ENCODE measurements at places on chromosomes 12 and 14.

GRCh38 chr14:102050625-102051024 lies 36.2 kb downstream of the HSP90AA1 start:
- DNase-seq: no peak

DNA sequence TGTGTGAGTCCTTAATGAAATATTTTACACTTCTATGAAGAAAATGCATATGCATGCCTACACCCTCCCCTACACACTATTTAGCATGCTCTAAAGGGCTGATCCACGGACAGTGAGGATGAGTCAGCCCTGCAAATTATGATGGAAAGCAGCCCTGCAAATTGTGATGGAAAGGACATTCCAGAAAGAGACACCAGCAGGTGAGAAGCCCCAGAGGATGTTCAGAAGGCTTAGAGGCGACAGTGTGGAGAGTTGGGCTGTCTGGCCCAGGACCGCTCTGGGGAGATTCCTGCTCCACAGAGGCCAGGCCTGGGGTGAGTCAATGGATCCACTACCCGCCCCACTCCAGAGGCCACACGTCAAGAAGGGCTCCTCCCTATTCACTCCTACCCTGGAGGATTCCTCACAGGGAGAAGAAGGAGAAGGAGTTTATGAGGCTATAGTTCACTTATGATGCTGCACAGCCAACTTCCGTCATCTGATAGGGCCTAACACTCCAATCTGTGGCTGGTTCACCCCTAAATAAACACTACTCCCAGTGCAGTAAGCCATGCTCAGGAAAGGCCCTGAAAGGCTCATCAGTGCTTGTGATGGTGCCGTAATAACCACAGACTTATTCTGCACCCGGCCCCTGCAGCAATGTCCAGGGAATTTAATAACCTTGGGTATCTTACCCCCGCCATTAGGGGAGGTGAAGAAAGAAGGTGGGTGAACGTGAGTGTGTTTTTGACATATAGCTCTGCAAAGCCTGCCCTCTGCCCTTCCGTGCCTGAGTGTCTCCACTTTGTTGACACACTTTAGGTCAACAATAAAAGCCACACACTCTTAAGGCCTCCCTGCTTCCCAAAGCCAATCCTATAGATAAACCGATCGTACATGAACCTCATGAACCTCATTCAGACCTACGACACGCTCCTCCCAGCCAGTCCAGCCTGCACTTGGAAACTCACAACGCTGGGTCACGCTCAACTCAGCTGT lies 46.4 kb downstream of the CLMN start:
- DNase-seq: no peak

DNA sequence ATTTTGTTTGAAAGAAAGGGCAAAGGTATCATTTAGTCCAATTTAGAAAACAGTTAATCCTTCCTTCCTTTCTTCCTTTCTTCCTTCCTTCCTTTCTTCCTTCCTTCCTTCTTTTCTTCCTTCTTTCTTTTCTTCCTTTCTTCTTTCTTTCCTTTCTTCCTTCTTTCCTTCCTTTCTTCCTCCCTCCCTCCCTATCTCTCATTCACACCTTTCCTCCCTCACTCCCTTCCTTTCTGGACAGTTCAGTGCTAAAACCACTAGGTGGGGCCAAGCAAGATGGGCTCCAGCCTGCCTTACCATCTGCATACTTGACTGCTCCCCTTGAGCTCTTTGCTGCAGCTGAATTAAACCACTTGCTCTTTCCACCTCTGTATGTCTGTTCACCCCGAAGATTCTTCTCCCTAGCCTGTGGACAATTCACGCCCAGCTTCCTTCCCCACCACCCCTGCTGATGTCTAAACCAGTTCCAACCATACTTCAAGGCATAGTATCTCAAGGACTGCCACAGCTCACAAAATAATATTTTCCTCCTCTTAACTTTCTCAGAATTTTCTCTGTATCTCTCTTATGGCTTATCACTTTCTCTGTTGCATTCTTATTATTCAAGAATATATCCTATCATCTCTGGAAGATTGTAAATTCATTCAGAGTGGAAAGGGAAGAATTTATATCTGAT lies 78.0 kb downstream of the DBX2 start:
- DNase-seq: no peak

- DNase-seq: no peak
Observed at GRCh38 chr14:83147006-83147405, 1613.4 kb upstream of the SEL1L start.

DNA sequence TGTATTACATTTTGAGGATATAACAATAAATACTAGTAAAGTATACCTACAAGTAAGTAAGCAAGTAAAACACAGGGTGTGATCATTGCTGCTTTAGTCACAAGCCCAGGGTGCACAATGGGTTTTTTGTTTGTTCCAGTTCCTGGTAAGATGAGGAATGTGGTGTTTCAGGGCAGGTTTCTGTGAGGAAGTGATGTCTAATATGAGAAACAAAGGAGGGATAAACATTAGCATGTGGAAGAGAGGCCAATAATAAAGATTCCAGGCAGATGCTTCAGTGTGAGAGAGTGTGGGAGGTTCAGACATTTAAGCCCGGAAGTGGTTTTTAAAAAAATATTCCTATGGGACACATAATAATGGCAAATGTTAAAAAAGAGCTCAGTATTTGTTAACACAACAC lies 808.1 kb upstream of the USP15 start:
- DNase-seq: no peak

DNA sequence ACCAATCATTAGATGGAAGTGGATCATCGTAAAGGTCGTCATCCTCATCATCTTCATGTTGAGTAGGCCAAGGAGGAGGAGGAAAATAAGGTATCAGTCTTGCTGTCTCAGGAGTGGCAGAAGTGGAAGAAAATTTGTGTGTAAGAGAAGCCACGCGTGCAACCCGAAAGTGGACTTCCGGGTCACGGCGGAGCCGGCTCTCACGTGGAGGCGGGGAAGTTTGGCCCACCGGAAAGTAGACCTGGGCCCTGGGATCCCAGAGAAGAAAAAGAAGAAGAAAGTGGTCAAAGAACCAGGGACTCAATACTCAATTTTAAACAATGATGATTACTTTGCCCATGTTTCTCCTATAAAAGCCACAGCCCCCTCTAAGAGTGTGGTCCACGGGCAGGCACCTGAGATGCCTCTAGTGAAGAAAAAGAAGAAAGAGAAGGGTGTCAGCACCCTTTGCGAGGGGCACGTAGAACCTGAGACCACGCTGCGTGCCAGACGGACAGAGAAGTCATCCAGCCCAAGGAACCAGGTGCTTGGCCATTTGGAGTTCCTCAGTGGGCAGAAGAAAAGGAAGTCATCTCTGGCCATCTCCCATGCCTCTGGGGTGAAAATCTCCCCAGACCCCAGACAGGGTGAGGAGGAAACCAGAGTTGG lies 365.8 kb downstream of the BCAT1 start:
- DNase-seq: no peak

DNA sequence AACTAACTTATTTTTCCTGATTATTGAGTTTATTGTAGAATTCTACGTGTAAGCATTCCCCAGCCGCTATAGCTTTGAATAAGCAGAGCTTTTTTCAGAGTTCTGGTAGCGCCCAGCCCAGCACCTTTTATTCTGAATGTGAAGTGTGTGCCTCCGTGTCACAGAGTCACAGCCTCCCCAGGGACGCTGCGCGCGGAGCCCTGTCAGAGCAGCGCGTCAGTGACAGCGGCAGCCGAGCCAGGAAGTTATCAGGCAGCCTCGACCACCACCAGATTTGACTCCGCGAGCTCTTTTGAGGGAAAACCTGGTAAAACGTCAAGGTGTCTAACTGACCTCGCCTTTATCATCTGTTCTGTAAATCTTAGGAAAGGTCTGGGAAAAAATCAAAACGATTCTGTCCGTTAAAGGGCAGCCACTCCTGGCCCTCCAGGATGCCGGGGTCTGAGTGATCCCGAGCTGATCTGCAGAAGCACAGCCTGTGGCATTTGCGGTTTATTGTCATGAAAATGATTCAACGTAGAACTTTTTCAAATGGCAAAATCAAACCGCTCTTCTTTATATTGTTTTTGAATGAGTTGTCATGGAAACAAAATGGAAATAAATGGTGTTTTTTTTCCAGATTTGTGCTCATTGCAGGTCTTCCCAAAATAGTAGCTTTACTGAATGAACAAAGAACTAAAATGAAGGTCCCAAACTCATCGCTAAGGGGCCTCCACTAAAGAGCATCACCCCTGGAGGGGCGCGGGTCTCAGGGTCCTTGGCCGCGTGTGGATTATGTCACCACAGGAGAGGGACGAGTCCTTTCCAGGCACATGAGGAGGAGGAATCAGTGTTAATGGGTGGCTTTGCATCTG lies 43.1 kb upstream of the MMP17 start:
- DNase-seq: no peak

DNA sequence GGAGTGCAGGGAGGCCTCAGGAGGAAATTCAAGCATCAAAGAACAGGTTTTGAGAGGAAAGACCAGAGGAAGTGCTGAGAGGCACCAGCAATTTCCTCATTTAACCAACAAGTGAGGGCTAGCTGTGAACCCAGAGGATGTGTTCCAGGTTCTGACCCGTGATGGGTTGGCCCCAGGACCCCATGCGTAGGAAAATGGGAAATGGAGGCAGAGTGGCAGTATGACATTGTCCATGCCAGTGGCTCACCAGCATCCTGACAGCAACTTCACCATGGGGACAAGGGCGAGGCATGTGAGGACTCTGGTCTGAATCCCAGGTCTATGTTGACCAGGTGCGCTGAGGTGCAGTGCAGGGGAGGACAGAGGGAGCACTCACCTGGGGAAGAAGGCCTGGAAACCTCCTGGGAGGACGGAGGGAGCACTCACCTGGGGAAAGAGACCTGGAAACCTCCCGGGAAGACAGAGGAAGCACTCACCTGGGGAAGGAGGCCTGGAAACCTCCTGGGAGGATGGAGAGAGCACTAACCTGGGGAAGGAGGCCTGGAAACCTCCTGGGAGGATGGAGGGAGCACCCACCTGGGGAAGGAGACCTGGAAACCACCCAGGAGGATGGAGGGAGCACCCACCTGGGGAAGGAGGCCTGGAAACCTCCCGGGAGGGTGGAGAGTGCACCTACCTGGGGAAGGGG lies 6.7 kb upstream of the CACNA2D4 start:
- DNase-seq: no peak

GRCh38 chr12:15600223-15600935 lies 188.8 kb downstream of the EPS8 start:
- no peak for DNase-seq

DNA sequence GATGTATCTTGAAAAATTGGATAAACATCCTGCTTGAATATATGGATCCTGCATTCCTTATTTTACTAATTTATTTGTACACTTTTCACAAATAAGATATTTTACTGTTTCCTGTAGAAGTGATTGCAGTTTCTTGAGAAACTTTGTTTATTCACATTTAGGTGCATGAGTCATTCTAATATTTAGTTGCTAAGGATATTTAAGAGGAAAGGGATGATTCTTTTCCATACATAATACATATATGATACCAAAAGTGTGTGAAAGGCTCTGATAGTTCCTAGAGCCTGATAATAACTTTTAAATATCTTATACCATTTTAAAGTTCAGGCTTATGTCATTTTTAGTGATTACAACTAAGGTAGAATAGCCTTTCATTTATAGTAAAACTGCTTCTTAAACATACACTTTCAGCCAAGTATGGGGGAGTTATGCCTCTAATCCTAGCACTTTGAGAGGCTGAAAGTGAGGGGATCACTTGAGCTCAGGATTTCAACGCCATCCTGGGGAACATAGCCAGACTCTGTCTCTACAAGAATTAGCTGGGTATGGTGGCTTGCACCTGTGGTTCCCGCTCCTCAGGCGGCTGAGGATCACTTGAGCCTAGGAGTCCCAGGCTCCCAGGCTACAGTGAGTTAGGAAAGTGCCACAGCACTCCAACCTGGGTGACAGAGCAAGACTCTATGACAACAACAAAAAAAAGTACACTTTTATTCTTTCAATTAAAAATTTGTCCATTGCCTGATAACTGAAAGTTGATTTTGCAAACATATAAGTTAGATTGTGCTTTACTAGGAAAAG lies 262.6 kb upstream of the LRIG3 start:
- DNase-seq: no peak

DNA sequence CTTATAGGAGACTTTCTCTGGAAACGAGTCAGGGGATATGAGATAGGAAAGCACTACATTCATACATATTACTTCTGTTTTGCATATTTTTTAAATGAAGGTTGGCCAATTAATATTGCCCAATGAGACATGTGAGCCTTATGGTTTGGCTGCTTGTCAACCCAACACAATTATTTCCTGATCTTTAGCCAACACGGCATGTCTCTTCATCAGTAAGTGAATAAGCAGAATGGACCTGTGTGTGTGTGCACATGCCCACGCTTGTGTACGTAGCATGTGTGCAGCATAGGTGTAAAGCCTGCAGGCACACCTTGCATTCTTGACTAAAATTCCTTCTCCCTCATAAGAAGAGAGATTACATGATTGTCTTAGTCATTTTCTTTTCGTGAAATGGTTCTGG lies 88.3 kb downstream of the STON2 start:
- no peak for DNase-seq

- no peak for DNase-seq
Observed at GRCh38 chr12:5487948-5488625, 56.2 kb downstream of the NTF3 start.

GRCh38 chr12:32051511-32052211 lies 55.0 kb upstream of the BICD1 start:
- no peak for DNase-seq

DNA sequence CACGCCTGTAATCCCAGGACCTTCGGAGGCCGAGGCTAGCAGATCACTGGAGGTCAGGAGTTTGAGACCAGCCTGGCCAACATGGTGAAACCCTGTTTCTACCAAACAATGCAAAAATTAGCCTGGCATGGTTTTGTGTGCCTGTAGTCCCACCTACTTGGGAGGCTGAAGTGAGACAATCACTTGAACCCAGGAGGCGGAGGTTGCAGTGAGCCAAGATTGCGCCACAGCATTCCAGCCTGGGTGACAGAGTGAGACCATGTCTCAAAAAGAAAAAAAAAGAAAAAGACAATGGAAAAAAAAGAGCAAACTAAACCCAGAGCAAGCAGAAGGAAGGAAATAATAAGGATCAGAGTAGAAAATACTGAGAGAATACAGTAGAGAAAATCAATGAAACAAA lies 5.4 kb downstream of the CHURC1 start:
- no peak for DNase-seq

DNA sequence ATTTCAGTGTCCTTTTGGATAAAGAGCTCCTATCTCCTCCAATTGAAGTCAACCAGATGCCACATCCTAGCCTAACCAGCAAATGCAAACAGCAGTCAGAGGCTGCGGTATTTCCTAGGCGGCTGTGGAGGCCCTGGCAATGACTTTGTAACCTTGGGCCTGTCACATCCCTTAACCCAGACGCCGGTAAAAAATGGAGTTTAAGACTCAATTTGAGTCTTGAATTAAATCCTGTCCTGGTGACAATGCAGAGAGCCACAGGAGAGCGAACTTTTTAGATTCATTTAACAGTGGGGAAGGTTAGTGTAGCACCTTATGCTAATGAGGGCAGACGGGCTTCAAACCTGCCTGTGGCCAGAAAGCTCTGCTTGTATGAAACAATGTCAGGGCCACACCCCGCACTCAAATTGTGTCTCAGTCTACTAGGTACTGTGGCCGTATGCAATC lies 1.3 kb downstream of the C12orf75 start:
- DNase-seq: no peak

- no peak for DNase-seq
Observed at GRCh38 chr14:61636291-61636690, 59.0 kb upstream of the HIF1A start.

Measured in stimulated activated CD4-positive, alpha-beta T cell treated with anti-CD3 and anti-CD28 coated beads, Interleukin-15, amount 100 ng/mL, for 1 hour (primary cell).